ENCODE measurements at places on chromosomes 11 and 22. TPM values are rescaled to one million over a fixed set of nuclear protein-coding genes. Genes with fewer than 3 reads are reported as not detected.

GRCh38 chr11:130223291-130223971 lies 63.8 kb downstream of the ST14 start:
- DNase-seq: no peak

DNA sequence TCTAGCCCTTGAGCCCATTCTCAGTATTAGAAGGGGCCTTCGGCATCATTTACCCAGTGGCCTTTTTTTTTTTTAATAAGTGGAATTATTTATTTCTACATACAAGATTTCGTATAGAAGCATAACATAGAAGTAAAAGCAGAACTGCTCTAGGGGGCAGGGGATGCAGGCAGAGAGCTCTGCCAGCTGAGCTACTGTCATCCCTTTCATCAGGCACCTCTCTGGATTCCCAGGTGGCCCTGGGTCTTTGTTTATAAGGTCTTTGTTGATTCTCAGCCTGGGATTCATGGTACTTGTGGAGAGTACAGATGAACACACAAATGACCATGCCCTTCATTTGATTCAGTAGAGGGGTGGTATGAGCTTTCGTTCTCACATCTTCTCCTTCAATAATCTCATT lies 66.4 kb downstream of the GAB2 start:
- DNase-seq: no peak

DNA sequence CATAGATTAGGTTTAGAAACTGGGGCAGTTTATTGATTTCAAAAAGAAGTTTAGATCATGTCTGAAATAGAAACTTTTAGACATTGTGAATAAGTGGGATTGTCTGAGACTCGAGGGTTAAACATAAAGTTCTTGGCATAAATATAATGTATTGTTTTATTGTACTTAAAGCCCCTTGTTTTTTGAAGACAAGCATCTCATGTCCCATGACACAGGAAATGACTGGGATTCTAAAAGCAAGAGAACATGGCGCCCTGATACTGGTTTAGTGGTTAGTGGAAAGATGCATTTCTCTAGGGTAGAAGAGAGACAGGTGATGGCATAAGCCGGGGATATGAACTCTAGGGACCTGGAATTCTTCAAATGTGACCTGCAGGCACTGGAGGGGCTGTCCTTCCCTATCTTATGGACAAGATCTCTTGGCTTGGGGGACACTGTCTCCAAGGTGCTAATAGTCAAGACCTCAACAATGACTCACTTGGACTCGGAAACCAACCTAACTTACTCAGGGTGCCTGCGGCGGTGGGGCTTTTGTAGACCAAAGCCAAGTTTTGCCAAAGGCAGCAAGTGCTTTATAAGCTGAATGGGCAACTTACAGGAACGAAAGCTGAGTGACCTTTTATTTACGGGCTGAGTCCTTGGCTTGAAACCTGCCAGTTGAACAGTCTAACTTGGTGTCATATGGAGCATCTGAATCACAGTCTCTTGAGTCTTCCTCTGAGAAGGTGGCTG lies 48.2 kb downstream of the UBASH3B start:
- no peak for DNase-seq

Gene OR5P2
- total RNA-seq: not detected

Gene SPA17
- 14.1 TPM for total RNA-seq

Gene RFPL2
- not detected for total RNA-seq

Gene FGF4
- not detected for total RNA-seq

Gene BACE1-AS
- total RNA-seq: 5.9 TPM
